ENCODE measurements at places on chromosomes 11 and 22.

GRCh38 chr22:49251371-49251770 is 576.3 kb downstream of the BRD1 start:
- no peak for DNase-seq

- DNase-seq = no peak
Observed at GRCh38 chr11:75202195-75202594, 38.4 kb upstream of the TPBGL start.

GRCh38 chr11:59141673-59142460 is 789 bp upstream of the FAM111A start:
- DNase-seq = peak; percentile 27

DNA sequence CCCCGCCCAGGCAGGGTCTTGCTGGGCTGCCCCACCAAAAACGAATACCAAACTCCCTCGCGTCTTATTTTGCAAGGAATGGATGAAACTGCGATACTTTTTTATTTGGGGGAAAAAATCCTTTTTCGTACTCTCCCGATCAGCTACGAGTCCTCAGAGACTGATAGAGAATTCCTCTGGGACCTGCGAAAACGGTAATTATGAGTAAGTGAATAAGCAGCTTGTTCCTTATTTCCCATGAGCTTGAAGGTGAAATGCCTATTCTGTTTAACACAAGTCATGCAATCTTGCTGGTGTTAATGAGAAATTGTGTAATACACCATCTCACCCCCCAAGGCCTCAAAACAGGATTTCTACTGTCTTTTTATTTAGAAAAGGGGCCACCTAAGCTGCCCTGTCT is 5.5 kb downstream of the GRK3 start:
- peak; percentile 37 for DNase-seq

DNA sequence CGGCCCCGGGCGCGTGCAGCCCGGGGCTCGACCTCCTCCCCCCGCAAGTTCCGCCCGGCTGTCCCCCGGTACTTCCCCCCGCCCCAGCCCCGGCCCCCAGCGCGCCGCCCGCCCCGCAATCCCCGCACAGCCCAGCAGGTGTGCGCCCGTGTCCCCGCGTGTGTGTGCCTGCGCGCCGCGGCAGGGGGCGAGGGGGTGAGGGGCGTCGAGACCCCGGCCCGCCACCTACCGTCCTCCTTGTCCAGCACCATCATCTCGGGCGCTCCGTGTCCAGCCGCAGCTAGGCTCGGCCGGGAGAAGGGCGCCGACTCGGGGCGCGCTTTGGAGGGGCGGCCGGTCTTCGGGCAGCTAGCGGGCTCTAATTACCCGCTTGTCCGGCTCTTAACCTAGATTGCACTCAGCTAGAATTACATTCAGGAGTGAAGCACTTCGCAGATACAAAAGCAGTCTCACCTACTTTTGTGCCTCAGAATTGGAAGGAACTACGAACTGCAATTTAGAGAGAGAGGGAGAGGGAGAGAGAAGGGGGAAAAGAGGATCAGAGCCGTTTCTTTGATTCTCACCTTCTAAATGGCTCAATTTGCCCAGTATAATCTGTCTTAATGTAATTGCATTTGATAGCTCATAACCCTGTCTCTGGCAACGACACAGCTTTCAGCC is 439 bp downstream of the LMO1 start:
- DNase-seq = no peak

- DNase-seq = no peak
Observed at GRCh38 chr11:120137611-120138521, at the start of gene TRIM29. Gene TRIM29, minus strand, starts transcription at chr11:120138113. Its CDS starts 82 bp downstream, at chr11:120138031.

- no peak for DNase-seq
Observed at GRCh38 chr11:1784761-1785650, 21.3 kb upstream of the CTSD start.

DNA sequence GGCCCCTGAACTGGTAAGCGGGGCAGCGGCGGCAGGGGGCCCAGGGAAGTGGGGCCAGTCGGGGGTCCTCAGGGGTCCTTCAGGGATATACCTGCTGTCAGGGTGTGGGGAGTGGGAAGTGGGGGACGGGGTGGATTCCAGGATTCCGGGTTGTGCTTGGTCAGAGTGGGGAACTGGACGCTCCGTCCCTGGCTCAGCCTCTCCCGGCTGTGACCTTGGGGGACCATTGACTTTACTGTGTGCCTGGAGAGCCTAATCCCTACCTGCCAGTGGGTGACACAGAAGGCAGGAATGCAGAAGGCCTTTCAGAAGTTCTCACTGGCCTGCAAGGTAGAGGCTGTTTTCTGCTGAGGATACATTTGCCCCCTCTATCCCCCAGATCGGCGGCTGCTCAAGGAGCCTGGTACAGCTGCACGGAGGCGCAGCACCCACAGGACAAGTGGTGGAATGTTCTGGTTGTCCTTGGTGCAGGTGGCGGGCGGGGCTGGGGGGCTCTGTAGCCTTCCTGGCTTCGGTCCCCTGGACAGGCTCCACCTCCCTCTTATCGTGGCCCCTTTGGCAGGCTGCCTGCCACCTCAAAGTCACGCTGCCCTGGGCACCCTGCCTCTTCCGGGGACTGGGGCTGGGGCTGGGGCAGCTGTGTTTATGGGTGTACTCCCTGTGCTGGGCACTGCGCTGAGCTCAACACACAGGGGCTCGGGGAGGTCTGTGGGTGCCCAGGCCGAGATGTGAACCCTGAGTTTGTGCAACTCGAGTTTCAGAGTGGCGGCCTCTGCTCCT is 18.4 kb downstream of the KCNQ1 start:
- DNase-seq = peak; percentile 85

GRCh38 chr11:30595934-30596333 is 9.8 kb upstream of the MPPED2 start:
- no peak for DNase-seq

- DNase-seq = no peak
Observed at GRCh38 chr22:26394777-26395176, 34.3 kb upstream of the ASPHD2 start.

DNA sequence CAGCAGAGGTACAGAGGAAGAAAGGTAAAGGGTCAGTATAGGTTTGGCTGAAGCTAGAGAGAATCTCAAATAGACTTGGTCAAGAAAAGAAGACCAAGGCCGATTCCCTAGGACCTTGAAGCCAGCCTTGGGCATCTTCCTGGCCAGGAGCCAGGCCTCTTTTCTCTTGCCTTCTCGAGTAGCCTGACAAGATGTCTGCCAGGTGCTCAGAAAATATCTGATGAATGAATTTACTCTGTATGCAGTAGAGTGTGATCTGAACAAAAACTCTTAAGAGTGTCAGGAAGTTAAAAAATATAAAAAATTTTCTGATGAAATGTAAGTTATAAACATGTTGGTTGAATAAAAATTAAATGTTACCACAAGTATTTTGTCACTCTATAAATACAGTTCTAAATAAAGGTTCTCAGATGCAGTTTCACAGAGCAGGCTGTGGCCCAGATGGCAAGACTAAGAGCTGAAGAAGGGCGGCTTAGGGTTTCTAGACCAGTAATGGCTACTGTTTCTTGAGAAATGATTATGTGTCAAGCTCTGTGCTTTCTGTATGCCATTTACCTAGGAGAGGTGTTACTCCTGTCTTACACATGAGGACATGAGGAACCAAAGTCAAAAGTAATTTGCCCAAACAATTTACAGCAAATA is 98.1 kb downstream of the ATXN10 start:
- no peak for DNase-seq

- no peak for DNase-seq
Observed at GRCh38 chr11:2670541-2671100, 29.2 kb downstream of the KCNQ1OT1 start.

GRCh38 chr11:11521306-11522002 is 100.4 kb downstream of the GALNT18 start:
- no peak for DNase-seq

- no peak for DNase-seq
Observed at GRCh38 chr22:19987394-19988306, 29.0 kb downstream of the ARVCF start.

GRCh38 chr11:1708716-1709115 is 11.7 kb downstream of the KRTAP5-6 start:
- no peak for DNase-seq

- DNase-seq = peak; percentile 99
Observed at GRCh38 chr11:61971248-61972111, 4.0 kb upstream of the FTH1 start.

- DNase-seq = no peak
Observed at GRCh38 chr11:86523738-86524619, 148.4 kb downstream of the ME3 start.

Measured in hematopoietic multipotent progenitor cell treated with erythropoietin and hydrocortisone succinate and interleukin-3 and kit ligand, for 6 days (in vitro differentiated cells).